ENCODE measurements at places on chromosomes 1 and 21.

- DNase-seq: peak; percentile 44
These were observed 135.5 kb downstream of the HIVEP3 start for GRCh38 chr1:41783189-41783639.

DNA sequence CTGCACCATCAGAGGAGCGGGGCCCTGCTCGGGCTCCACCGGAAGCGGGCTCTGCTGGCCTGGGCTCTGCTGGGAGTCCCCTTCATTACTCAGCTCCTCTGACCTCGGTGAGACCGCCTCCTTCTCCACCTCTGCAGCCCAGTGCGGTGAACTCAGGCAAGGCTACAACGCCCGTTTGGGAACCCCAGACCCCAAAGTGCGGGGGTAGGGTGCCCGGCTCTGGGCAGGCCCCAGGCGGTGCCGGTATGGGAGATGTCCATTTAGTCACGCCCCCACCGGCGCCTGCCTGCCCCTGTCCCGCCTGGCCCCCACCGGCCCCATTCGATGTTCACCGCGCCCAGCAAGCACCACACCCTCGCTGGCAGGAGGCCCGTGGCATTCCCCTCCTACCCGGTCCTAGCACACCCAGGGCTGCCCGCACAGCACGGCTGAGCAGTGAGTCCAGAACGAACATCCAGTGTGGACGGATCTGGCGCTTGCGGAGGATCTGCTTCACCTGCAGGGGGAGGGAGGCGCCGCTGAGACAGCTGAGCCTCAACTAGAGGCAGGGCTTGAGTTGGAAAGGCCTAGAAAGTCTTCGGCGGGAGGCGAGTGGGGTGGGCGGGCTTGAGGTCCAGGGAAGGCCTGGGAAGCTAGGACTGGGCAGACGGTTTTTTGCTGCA lies 10.0 kb downstream of the MAP3K6 start:
- peak; percentile 51 for DNase-seq

- DNase-seq: no peak
These were observed 925 bp upstream of the ARHGEF10L start for GRCh38 chr1:17538428-17539117.

DNA sequence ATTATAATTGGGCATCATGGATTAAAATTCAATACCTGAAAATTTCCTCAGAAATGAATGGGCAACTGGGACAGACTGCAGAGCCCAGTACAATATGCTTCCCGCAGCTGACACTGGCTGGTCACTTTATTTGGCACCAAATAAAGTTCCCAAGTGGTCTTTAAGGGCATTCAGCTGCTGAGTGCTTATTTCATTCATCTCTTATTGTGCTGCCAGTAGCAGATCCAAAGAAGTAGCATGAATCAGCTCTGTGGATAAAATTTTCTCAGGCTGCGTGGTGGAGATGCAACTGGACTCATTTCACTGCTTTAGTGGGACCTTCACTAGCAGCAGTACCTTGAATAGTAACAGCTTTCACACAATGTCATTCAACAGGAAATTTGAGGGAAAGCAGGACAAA lies 226.3 kb upstream of the ADGRL2 start:
- no peak for DNase-seq

GRCh38 chr1:223788746-223789415 lies 56.9 kb downstream of the TP53BP2 start:
- DNase-seq: no peak

GRCh38 chr1:114755006-114755931 lies 2.5 kb downstream of the CSDE1 start:
- DNase-seq: no peak

GRCh38 chr1:181169281-181169865 lies 80.9 kb downstream of the IER5 start:
- DNase-seq: no peak

DNA sequence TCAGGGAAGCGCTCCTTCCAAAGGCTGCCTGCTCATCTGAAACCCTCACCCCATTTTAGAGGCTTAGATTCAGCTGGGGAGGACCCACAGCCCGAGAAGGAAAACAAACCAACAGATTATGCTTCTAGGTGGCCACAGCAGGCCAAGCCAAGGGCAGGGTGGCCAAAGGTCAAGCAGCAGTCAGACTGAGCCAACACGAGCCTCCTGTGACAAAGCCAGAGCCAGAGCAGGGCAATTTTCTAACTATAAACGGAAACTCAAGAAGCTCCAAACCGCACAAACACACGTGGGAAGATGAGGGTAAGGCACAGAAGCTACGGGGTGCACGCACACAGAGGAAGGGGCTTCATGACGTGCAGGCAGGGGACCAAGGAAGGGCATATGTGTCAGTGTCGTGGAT lies 64.1 kb downstream of the PLEKHA6 start:
- no peak for DNase-seq

DNA sequence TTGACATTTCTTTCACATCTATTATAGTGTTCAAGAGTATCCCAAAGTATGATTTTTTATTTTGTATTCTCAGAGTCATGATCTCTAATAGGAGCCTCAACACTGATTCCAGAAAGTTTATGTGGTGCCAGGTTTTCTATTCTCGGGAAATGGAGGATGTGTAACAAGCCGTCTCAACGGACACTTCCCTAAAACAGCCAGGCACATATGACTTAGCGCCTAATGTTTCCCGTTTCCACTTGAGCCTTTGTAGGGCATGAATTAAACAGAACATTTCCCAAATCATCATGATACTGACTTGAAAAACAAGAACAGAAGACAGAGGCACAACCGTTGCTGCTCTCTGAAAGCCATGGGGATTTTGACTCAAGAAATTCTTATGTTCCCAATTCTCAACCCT lies 8.0 kb downstream of the CYYR1 start:
- no peak for DNase-seq

GRCh38 chr21:34743831-34744230 lies 75.0 kb downstream of the CLIC6 start:
- DNase-seq: no peak

- DNase-seq: no peak
These were observed 133.5 kb upstream of the SOD1 start for GRCh38 chr21:31526040-31526439.

DNA sequence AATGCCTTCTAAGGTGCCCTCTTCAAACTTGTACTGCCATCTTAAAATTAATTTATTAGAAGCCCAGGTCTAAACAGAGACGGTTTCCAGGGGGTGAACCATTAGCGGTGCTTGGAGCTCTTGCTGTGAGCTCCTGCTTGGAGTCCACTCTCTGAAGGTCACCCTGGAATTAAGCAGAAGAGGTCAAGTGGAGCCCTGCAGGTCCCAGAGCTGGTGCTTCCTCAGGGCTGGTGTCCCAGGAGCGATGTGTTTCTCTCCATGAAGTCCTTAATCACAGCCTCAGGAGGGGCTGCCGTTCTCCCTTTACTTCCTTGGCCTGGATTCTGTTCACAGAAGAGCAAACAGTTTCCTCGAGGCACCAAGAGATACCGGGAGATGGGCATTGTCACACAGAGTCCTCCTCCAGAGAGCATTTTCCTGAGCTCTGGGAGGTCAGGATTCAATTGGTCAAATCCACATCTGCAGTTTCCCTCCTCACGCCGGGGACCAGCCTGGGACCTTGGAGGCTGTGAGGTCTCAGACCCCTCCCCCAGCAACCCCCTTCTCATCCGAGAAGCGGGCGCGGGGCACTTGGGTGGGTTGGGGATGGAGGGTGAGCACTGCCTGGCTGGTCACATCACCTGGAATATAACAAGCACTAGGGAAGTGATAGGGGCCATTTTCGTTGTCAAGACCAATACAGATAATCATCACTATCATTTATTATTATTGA lies 310.4 kb downstream of the AJAP1 start:
- DNase-seq: no peak

DNA sequence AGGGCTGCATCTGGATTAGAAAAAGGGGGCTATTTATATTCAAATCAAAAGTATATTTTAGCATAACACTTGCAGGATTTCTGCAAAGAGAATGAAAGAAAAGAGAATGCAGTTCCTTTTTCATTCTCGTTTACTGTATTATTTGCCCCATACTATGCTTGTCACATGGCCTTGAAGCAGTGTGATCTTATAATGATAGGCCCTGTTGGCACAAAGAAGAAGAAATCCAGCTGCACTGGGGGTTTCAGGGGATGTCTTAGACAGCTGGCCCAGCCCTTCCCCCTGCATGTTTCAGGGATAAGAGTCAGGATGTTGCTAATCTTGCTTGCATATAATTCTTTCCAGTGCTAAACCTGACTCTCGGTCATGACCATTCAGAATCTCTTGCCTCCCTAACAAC lies 369.5 kb downstream of the SEC16B start:
- DNase-seq: no peak

GRCh38 chr21:40546647-40547046 lies 300.3 kb downstream of the DSCAM start:
- no peak for DNase-seq

DNA sequence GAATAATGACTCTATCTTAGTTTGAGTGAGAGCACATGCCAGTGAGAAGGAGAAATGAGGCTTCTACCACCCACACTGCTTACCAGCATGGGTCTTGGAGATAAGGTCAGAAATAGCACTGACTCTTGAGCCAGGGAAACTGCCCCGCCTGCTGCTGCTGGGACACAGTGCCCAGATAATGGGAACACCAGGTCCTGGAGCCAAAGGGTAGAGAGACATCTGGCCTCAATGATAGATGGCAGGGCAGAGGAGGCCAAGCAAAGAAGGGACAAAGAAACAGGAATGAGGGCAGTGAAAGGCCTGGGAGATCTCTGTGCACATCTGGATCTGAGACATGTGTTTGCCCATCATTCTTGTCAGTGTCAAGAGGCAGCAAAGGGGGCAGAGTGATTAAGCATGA lies 97.4 kb downstream of the MIS18A start:
- DNase-seq: no peak

- DNase-seq: no peak
These were observed 34.0 kb downstream of the PCSK9 start for GRCh38 chr1:55073187-55073916.

- DNase-seq: peak; percentile 53
These were observed 735 bp downstream of the NBL1 start for GRCh38 chr1:19644681-19645410.

- no peak for DNase-seq
These were observed 457.4 kb downstream of the SIPA1L2 start for GRCh38 chr1:232172563-232172962.

- DNase-seq: no peak
These were observed 7.5 kb downstream of the CRYBG2 start for GRCh38 chr1:26346274-26347033.

DNA sequence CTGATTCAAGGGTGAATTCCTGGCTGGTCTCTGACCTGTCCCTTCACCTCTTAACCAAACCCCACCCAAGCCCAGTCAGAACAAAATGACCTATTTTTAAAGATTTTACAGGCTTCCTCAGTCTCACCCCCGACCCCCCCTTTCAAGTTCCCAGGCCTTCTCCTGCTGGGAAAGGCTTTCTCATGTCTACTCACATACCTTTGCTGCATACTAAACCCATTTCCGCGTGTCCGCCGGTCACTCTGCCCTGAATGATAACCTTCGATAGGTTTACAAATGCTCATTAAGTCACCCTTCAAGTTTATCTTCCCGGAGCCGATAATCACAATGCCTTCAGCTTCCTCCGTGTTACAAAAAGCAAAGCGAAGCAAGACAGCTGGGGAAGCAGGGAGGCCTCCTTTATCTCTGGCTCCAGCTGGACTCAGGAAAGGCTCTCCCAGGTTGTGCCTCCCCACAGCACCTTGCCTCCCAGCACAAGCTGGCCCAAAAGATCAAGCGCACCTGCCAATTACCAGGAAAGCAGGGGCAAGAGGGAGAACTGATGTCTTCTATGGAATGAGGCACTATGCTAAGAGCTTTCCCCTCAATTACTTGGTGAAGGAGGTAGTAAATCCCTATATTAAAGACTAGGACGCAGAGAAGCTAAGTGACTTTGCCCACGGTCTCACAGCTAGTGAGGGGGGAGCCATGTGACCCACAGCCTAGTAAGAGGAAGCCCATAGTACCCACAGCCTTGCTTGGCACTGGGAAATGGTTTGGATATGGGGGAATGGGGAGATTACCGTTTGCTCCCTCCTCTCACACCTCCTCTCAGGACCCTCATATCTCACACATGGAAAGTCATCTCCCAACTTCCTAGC lies 15.9 kb downstream of the SMIM12 start:
- DNase-seq: no peak

DNA sequence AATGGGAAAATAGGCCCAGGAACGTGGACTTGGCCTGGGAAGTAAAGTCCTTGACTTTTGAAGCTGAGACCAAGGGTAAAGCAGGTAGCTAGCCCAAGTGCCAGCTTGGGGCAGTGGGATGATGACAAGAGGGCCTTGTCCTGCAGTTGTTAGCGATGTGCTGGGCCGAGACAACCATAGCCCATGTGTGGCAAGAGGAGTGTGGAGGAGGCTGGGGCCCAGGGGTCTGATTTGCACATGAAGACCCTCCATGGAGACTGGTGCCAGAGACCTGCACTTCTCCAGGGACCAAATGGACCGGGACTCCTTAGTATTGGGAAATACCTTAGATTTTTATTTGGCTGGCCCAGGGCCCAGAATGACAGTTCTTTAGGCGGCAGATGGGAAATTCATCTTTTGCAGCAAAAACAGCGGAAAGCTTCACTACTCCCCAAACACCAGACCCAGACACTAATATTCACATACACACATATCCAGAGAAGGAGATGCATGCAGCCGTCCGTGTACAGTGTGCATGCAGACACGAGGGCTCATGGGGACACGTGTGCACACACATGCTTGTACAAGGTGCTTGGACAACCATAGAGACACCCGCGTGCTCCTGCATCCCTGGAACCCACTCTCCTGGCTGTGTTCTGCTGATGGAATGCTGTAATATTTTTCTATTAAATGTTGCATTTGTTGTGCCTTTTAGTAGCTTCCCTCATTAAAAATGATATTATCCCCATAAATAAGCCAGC lies 78.1 kb upstream of the CSF3R start:
- no peak for DNase-seq

DNA sequence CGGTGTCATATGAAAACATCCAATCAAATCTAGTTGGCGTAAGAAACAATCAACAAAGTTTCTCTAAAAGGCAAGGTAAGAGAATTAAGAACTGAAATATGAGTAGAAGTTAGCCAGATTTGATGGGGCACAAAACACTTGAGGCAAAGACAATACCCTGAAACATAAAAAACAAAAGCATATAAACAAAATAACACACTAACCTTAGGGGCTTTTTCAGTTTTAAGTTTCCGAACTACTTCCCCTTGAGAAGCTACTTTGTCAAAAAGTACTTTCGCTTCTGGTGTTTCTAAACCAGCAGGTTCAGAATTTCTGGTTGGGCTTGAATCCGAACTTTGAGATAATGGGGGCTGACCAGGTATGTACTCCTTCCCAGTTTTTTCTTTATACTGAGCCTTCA lies 57.9 kb downstream of the EPRS1 start:
- DNase-seq: no peak

- no peak for DNase-seq
These were observed 59.6 kb downstream of the ABL2 start for GRCh38 chr1:179169616-179170467.

Measured in stimulated activated CD4-positive, alpha-beta T cell treated with anti-CD3 and anti-CD28 coated beads, Interleukin-4, amount 100 ng/mL, for 1 hour (primary cell).